CD4-positive, alpha-beta T cell treated with Interleukin-4 for 4 hours (primary cell): ENCODE measurements at places on chromosomes 1 and 21.

GRCh38 chr21:28712411-28712810, 280.3 kb downstream of the LTN1 start:
- no peak for DNase-seq

- no peak for DNase-seq
Measured at GRCh38 chr1:160818207-160818937, 22.4 kb downstream of the LY9 start.

- DNase-seq = no peak
Measured at GRCh38 chr21:14842601-14843000, 222.2 kb downstream of the NRIP1 start.

DNA sequence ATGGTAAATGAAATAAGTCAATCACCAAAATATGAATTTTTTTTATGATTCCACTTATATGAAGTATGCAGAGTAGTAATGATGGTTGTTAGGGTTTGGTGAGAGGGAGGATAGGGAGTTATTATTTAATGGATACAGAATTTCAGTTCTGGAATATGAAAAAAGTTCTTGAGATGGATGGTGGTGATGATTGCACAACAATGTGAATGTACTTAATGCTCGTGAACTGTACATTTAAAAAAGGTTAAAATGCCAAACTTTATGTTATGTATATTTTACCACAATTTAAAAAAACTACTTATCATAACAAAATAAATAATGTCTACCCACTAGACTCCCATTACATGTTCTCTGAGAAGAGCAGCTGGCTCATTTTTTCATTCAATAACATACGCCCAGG, 55.4 kb upstream of the TTC39A start:
- DNase-seq = no peak

DNA sequence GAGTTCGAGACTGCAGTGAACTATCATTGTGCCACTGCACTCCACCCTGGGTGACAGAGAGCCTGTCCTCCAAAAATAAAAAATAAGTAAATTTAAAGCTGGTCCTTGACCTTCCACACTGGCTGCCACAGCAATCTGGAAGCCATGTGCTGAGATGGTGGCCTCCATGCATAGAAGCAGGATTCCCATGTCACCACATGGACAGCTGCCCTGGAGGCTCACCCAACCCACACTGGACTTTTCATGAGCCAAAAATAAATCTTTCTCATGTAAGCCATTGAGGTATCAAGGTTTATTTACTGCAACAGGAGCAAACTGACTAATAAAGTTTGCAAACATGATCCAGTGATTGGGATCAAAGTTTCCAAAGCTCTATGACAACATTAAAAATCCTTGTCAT, 88.5 kb downstream of the SETD4 start:
- DNase-seq = no peak

GRCh38 chr1:46011121-46011695, 121.2 kb downstream of the PIK3R3 start:
- no peak for DNase-seq

DNA sequence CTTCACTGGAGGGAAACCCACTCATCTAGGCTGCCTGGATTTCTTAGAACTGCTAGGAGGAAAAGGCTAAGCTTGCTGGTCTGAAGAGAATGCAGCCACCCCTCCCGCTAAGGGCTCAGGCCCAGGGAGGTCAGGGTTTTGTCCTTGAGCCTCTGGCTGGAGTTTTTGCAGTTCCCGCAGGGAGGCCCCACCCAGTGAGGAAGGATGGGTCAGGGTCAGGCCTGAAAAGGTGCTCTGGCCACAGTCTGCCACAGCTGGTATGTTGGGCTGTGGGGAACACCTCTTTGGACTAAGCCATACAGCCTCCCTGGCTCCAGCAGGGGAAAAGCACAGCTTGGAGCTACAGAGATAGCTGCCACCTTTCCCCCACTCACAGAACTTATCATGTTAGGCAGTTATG, 71.4 kb upstream of the PAPPA2 start:
- no peak for DNase-seq

- DNase-seq = no peak
Measured at GRCh38 chr1:109531826-109532364, 7.8 kb upstream of the GPR61 start.

DNA sequence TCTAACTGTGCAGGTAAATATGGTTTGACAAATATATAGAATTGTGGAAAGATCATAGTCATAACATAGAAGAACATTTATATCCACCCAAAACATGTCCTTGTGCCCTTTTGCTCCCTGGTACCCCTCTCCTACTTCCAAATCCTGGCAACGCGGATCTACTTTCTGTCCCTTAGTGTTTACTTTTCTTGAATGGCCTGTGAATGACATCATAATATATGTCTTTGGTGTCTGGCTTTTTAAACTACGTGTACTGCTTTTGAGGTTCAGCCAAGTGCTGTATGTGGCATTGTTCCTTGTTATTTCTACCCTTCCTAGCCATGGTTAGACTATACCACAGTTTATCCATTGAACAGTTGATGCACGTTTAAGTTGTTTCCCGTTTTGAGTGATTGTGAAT, 155.6 kb downstream of the SDCCAG8 start:
- DNase-seq = no peak

GRCh38 chr21:43917515-43918384, 52.7 kb downstream of the AGPAT3 start:
- DNase-seq = peak; percentile 29

- peak; percentile 42 for DNase-seq
Measured at GRCh38 chr1:234544087-234544579, 65.2 kb upstream of the TARBP1 start.

GRCh38 chr1:239884796-239885195, 206.9 kb upstream of the FMN2 start:
- no peak for DNase-seq

DNA sequence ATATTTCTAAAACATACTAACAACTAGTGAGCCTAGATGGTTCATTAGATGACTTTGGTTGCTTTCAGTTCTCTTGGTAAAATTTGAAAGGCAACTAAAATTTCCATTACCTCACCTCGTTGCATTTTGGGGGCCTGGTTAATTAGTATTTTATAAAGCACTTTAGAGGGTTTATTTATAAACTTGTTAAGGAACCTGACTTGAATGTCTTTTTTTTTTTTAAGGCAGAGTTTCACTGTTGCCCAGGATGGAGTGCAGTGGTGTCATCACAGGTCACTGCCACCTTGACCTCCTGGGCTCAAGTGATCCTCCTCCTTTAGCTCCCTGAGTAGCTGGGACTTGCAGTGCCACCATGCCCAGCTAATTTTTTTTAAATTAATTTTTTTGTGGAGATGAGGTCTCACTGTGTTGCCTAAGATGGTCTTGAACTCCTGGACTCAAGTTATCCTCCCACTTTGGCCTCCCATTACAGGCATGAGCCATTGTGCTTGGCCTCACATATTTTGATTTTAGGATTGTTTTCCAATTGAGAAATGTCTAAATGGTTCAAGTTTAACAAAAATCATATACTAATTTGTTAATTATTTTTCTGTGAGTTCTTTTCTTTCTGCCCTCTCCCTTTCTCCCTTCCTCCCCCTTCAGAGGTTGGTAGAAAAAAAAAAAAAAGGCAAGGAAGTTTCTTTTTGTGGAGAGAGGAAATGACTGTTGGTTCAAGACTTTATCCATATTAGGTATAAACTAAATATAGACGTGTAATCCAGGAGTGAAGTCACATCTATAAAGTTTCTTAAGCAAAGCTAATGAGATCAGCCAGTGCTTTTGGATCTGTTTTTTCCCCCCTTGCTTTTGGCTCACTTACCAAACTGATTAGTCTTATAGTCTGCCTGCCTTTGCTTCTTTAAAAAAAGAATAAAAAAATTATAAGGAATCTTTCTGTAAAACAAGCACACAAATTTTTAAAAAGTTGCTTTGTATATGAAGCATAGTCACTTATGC, 24.7 kb downstream of the CLIC4 start:
- DNase-seq = no peak

GRCh38 chr1:42960122-42960390, 1.4 kb upstream of the SLC2A1 start:
- no peak for DNase-seq

- DNase-seq = no peak
Measured at GRCh38 chr1:61450872-61451571, 273.9 kb downstream of the TM2D1 start.

GRCh38 chr1:41657679-41658295, 173.3 kb upstream of the EDN2 start:
- DNase-seq = no peak

GRCh38 chr1:92085727-92086126, 5.6 kb downstream of the BTBD8 start:
- DNase-seq = no peak

- no peak for DNase-seq
Measured at GRCh38 chr1:163467289-163467688, 145.5 kb downstream of the NUF2 start.

GRCh38 chr1:6331543-6332273, 61.9 kb downstream of the ACOT7 start:
- DNase-seq = no peak

DNA sequence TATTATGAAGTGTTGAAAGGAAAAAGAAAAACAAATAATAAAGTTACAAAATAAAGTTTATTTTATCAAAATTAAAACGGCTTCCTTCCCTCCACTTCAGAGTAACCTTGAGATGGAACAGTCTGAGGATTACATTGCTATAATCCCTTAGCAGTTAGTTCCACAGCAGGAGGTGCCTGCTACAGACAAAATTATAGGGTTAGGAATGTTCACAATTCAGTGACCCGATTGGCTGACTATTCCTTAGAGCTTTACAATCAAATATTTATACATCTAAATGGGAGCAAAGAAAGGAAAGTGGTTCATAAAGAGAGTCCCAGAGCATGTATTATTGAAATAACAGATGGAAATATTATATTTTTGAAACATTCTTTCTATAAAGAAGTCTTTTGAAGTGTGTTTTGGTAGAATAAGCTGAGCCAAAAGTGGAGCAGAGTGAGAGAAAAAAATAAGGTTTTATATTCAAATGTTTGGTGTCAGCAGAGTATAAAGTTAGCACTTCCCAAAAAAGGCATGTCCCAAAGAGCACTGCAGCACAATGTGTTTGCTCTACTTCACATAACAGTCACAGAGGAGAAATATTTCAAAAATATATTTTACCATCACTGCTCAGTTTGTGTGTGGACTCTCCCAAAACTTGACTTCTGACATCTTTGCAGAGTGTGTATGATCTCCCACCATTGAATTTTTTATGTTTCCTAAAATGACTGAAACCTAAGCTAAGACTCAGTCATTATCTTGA, 71.4 kb upstream of the GORAB start:
- no peak for DNase-seq

DNA sequence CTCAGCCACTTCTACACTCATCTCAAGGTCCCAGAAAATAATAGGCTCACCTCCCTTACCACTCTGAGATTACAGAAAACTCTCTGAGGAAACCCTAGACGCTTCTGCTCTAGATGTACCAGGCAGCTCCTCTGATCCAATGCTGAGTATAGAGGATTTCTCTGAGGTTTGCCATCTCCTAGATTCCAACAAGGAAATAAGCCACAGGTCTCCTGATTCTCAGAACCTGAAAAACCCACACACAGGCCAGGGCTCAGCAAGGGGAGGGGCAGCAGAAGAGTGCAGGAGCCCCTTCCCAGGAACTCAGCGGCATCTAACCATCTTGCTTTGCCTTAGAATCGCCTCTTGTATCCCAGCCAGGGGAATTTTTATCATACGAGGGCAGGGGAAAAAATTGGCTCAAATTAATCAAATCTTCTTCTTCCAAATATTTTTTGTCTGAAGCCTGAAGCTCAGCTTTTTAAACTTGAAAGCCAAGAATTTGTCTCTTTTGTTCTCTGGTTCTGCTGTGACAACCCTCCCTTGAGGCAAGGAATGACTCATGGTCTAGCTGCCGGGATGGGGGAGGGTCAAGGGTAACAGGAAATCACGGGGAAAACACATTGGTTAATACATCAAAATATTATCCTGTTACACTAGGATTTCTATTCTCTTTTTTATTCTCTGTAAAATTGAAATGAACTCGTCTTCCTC, 30.8 kb downstream of the GORAB start:
- DNase-seq = peak; percentile 28

DNA sequence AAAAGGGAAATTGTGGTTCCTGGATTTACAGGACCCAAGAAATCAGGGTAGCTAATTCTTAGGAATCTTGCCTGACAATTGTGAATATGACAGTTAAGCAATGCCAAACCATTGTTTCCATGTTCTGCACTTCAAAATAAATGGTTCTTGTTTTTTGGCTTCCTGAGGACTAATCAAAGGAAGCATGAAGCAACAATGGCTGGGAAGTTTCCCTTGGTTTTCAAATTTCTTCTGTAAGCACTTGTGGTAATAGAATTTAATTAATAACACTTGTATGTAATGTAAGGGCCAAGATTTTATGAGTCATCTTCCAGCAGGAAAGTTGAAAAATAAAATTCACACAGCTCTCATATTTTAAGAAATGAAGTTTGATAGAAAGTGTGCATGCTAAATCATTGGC, 31.7 kb downstream of the JAM2 start:
- DNase-seq = no peak

DNA sequence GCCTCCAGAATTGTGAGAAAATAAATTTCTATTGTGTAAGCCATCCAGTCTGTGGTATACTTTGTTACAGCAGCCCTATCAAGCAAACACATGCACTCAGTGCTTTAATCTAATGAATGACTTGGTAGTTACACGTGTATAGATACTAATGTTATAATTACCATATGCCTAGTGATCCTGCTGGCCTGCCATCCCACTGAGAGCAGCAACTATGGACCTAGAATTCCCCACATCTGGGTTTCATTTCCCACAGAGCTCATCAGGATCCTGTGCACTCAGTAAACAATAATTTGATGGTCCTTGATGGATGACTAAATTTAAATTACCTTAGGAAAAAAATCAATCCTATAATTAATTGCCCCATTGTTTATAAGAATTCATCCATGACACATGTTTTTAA, 86.5 kb upstream of the RGS1 start:
- DNase-seq = no peak

DNA sequence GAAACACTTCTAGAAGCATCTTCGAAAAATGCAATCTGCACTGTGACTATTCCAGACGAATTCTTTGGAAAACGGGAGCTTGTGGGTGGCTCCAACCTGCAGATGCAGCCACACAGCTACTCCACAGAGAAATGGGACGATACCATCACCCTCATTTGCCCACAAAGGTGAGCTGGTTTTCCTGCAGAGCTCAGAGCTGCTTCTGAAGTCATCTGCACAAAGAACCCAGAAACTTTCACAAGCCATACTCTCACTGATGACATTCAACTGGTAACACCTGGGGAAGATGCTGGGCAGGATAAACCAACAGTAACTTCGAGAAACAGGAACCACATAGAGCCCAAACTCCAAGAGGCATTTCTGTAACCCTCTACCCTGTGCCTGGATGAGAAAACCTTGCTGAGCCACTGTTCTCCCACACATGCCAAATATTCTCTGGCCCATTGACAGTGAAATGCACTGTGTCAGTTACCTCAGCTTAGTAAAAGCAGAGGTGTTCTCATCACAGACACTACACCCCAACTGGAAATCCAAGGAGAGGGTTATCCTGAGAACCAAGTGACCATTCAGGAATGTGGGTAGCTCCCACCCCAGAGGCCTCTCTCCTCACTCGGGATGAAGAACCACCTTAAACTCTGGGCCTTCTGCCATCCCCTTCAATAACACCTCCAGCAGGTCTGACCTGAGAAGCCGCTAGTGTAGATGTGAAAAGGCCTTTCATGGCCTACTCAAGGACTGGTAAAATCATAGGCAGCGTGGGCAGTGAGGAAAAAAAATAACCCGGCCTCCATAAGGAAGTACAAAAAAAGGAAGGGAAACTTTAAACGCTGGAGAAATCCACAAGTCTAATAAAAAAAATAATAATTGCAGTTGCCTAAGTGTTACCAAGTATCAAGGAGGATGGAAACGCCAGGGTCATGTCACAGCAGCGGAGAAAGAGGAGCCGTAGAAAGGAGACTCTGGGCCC, 56.7 kb downstream of the HSF2BP start:
- no peak for DNase-seq
